ENCODE measurements at places on chromosomes 5 and 9. TPM values are rescaled to one million over a fixed set of nuclear protein-coding genes. Genes with fewer than 3 reads are reported as not detected.

Gene NOXA1
- 19.1 TPM for polyA plus RNA-seq

DNA sequence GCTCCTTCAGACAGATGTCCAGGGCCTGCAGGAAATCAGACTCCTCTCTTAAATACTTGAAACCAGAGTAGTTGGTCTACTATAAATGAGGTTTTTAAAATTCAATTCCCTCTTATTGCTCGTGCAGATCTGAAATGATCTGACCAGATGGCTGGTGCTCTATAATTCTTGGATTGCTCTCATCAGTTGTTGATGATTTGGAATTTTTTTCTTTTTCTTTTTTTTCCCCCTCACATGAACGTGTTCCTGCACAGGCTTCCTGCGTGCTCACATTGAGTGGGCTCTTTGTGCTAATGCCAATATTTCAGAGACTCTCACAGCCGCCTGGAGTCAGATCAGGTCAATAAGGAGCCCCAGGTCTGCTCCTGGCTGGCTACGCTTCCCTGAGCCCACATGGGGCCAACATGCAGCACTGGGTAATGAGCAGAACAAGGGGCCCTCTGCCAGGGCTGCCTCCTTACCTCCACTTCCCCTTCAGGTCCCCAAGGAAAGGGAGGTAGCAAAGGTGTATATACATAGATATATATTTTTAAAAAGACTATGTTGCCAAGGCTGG is 82.0 kb downstream of the SIL1 start:
- no peak for DNase-seq

Gene RHOBTB3
- 22.5 TPM for polyA plus RNA-seq

- DNase-seq, result peak; percentile 71
These were observed 36.2 kb upstream of the ANKRD55 start for GRCh38 chr5:56269216-56269927.
